Endothelial cell (in vitro differentiated cells): ENCODE measurements at places on chromosomes 5 and 9.

DNA sequence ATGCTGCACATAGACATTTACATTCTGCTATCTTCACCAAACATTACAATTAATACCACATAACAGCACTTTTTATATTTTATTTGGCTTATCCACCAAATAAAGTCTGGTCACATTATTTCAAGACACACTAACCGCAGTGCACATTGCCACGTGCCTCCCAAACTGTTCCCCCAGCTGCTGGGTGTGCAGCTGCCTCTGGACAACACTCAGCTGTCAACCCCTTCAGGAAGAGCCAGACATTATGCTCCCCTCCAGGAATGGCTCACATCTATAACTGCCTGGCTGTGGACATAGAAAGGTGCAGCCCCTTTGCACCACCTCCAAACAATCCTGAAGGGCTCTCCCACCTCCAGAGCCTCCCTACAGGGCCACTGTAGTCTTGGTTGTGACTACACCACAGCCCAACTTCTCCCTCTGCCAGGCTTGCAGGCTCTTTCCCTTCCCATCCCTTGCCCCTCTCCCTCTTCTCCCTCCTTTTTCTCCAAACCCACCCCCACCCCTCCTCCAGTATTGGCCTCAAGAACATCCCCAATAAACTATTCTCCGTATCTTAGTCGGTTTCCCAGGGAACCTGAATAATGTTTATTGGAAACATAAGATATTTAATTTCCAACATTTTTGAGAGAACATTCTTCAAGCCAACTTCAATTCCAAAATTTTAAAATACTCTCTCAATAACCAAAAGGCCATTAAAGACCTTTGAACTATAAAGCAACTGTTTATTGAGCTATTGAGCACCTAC is 372.3 kb downstream of the CTNND2 start:
- no peak for DNase-seq

DNA sequence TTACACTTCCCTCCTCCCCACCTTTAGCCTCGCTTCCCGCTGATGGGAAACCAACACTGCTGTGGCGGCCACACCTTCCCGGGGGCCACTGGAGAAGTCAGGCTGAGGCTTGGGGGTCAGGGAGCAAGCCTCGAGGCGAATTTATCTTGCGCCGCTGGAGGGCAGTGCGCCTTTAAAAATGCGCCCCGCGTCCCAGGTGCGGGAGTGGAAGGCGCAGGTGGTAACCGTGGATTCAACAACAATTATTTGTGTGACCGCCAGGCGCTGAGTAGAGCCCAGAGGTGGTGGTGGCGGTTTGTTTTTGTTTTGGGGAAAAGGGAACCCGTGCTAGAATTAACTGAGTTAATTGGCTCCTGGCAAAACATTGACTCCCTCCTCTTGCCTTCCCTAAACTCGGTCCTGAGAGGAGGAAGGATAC is 1.1 kb downstream of the CFAP77 start:
- DNase-seq = peak; percentile 73

GRCh38 chr5:142472306-142472951 is 147.6 kb upstream of the SPRY4 start:
- DNase-seq = no peak

GRCh38 chr5:129141078-129141477 is 46.5 kb downstream of the ISOC1 start:
- no peak for DNase-seq

DNA sequence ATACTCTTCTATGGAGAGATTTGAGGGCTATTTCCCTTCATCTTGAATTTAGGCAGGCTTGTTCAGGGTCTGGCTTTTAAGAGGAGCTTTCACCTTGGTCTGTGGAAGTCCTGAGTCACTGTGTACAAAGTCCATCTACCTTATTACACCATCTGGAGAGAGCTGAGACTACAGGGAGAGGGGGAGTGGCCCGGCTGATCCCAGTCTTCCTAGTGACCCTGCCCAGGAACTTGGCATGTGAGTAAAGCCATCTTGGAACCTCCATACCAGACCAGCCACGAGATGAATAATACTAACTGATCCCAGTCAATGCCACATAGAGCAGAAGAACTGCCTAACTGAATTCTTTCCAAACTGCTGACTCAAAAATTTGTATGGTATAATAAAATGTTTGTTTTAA is 8.4 kb upstream of the IL6ST start:
- DNase-seq = no peak

GRCh38 chr9:133374612-133375115 is 1.2 kb downstream of the SURF4 start:
- no peak for DNase-seq

GRCh38 chr5:34598177-34598794 is 57.8 kb upstream of the RAI14 start:
- DNase-seq = no peak

DNA sequence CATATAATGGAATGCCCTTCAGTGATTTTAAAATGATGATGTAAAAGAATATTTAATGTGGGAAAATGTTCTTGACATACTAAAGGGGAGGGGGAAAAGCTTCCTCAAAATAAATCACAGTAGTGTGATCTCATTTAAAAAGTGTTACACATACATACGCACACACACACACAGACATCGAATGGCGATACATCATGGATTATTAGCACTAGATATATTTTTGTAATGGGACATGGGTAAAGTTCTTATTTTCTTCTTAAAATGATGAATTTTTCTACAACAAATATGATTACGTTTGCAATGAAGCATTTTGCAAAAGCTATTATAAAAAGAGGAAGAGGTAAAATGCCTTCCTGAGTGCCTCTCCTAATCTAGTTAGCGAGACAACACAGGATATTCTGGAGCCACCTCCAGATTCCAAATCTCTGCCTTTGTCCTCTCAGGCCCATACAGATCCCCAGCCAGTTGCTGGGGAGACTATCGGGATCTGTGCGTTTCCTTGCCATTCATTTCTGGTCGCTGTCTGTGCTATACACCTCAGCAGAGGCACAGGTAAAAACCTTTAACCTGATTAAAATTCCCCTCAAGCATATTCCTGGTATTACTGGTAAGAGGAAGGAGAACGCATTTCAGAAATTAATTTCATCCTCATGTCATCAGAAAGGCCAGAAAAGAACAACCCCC is 69.6 kb downstream of the SLC28A3 start:
- no peak for DNase-seq

DNA sequence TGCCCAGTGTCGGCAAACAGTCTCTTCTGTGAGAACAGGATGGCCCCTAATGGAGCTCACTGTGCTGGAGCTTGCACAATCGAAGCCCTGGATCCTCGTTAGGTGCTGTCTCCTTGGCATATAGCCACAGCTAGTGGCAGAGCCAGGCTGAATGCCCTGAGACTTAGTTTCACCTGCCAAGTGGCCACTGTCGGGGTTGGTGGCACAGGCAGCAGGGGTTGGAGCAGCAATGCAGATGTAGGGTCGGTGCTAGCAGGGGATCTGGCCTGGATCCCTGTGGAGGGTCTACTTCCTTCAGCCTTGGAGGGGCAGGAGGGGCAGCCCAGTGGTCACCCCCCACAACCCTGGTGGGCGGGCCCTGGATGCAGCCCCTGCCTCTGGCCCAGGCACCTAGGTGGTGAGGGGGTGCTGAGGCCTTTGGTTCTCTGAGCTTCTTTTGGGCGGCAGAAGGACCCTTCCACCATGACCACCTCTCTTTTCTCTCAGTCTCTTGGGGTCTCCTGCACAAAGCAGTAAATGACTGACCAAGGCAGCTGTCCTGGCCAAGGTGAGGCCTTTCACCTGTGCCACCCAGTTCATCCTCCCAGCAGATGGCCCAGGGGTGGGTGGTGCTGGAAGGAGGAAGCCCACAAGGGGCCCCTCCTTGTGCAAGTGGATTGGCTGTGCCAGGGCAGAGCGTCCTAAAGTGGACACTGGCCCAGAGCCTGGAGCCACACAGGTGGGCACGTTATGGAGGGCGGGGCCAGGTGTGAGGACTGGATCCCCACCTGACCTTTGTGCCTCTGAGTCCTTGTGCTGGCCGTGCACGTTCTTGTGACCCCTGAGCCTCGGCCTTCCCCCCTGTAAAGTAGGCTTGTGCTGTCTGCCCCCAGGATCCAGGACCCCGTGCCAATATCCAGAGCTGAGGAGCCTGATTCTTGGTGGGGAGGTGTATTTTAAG is 44.8 kb downstream of the PHF2 start:
- DNase-seq = no peak

GRCh38 chr5:171904886-171905285 is 101.6 kb downstream of the FBXW11 start:
- no peak for DNase-seq
